ENCODE measurements at places on chromosomes 3 and 15.

GRCh38 chr3:188947401-188948280 is 224.1 kb upstream of the TPRG1 start:
- DNase-seq = peak; percentile 88

DNA sequence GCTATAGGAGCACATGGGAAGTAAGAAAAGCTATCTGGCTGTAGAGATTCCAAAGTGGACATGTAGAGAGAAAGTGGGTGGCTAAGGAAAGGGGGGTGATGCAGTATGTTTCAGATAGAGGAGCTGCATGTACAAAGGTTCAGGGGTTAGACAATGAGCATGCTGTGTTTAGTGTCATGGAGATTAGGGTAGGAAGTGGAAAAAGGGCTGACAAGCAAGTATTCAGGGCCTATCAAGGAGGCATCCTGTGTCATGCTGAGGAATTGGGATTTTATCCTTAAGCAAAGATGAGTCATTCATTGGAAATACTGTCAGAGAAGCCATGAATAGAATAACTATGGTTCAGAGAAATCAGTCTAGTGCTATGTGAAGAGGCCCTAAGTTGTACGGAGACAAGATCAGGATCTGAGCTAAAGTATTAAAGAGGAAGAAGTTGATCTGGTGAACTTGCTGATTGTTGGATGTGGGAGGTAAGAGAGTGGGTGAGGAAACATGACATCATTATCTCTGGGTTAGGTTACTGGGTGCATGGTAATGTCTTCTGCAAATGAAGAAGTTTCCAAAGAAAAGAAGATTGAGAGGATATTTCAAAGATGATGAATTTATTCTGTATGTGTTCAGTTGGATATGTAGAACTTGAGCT is 176.7 kb upstream of the GOLIM4 start:
- DNase-seq = peak; percentile 18

DNA sequence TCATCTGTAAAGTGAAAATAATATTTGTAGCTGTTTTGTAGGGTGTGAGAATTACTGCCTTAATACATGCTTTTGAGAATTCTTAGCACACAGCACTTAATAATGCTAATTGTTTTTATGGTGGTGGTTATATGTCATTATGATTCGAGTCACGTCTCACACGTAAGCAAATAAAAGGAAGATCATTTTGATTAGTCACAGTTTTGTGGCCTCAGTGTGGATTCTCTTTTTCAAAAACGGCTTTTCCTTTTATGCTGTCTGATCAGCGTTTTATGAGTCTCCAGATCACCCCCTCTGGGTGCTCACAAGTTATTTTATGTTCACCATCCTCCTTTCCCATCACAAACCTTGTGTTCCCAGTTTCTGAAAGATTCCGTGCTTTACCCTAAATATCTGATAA is 255.6 kb upstream of the CNTN4 start:
- peak; percentile 1 for DNase-seq

GRCh38 chr15:62085740-62086139 is 19.0 kb downstream of the C2CD4A start:
- DNase-seq = peak; percentile 42

DNA sequence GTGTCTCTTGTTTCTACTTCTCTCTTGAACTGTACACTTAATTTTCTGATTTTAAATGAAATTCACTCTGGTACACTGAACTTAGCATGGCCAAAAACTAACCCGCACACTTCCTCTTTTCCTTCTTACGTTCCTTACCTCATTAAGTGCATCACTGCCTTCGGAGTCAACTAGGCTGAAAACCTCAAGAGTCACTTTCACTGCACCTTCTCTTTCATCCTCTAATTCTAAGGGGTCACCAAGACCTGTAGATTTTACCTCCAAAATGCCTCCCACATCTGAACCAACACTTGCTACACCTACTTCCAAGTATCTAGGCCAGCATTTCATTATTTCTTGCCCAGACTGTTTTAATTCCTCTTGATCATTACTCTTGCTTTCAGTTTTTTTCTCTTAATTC is 6.6 kb downstream of the CBLB start:
- no peak for DNase-seq

DNA sequence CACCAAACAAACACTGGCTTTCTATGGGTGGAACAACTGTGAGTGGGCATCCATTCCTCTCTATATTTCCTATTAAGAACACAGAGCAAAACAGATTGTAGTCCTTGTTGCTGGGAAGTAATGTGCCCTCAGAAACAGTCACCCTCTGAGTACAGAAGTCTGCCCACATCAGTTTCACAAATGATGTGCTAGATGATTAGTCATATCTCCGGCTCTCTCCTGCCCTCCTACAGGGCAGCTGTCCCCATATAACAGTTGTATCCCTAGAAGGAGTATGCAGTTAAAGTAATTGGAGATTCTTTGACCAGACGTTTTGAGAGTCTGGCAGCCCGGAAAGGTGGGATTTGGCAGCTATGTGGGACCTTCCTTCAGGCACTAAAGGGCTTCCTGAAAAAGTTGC is 159.9 kb downstream of the APBA2 start:
- DNase-seq = peak; percentile 58

DNA sequence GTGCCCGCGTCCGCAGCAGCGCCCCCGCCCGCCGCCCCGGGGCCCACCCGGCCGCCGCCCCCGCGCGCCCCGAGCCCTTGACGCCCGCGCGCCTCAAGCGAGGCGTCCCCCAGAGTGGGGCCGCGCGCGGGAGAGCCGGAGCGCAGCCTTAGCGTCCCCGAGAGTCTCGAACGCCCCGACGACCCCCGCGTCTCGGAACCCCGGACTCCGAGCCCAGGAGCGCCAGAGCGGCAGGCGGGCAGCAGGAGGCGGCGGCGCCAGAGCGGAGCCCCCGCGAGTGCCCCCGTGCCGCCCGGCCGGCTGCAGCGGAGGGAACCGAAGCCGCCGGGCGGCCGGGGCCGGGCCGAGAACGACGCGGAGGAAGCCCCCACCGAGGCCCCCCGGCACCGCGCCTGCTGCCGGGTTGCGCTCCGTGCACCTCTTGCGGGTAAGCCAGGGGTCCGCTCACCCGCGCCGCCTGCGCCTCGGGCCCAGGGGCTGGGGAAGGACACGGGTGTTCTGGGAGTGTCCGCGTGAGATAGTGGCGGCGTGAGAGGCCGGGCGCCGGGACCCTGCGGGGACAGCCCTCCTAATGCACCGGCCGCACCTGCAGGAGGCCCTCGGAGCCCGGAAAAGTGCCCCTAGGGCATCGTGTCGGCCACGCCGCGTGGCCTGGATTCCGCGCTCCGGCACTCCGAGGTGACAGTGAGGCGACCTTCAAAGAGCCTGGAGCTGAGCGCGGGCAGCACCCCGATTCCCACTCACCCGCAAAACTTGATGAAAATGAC is 52.0 kb upstream of the ULK4 start:
- DNase-seq = no peak

DNA sequence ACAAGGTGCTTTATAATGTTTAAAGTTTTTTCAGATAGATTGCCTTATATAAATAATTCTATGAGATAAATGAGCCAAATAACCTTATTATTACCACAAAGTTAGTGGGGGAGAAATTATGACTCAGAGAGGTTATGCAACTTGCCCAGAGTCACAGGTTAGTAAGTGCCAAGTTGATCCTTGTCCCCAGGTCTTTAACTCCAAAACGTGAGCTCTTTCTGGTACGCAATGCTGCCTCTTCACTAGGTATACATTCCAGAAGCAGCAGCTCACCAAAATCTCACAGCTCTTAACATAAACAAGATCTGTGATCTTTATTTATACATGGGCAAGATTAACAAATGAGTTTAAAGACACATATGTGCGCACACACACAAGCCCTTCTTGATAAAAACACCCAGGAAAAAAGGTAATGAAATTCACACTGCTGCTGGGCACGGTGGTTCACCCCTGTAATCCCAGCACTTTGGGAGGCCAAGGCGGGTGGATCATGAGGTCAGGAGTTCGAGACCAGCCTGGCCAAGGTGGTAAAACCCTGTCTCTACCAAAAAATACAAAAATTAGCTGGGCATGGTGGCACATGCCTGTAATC is 59.8 kb upstream of the NR2F2 start:
- DNase-seq = no peak

DNA sequence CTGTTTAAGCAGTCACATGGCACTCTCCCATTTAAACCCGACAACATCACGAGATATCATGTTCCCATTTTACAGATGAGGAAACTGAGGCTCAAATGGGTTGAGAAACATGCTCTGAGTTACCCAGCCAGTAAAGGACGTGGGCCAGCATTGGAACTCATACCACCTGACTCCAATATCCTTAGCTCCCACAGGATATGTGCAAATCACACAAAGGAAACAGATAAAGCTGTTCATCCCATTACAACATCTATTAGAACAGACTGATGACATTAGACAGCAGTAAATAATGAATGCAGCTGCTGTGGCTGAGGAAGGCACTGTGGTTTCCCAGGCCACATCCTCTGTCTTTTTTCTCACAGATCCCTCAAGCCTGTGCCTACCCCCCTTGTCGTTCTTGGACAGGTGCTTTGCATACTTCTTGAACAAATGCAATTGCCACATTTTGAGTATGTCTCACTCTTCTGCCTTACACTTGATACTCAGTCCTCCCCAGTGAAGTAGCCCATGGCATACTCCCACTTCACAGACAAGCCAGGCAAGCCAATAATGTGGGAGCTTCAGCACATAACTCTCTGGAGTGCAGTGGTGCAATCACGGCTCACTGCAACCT is 17.7 kb downstream of the FRMD4B start:
- no peak for DNase-seq

DNA sequence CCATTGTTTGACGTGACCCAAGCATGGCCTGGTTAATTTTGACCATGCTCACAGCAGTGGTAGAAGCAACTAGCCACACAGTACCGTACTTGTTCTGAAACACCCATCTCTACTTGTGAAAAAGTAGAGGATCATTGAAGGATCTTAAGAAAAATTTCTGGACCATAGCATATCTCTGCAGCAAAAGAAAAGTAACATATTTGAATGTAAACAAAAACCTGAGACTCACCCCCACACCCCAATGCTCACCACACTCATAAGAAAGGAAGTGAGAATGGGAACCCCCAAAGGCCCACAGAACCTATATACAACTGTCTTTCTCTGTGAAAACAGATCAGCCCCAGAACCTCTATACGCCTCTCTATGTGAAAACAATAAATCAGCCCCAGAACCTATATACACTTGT is 33.8 kb upstream of the TFRC start:
- DNase-seq = no peak

DNA sequence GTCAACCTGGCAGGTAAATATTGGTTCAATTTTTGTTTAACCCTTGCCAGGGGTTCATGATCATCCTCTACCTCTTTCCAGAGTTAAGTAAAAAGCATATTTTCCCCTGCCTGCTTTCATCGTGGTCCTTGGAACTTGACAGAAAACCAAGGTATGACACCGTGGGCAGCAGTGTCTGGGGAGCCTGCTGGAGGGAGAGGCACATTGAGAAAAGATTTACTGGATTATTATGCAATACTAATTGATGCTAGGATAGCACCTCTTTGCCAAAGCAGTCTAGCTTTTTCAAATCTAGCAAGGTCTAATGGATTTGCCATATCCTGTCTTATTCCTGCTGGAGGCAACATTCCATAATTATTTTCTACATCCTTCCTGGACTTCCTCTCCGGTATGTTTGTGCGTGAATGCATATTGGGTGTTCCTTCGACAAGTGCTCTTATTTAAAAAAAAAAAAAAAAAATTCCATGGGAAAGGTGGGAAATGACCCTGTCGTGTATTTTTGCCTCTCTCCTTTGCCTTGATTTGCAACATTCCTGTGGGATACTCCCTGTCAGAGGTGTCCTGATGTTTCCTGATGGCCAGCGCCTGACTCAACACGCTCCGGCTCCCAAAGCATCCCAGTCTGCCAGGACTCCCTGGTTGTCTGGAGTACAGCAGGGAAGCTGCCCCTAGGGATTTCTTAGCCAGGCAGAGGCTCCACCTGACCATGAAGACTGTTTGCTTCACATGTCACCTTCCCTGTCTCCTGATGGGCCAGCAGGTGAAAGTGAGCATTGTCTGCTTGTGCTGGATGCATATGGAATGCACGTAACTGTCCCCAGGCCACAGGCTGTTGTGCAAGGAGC is 6.3 kb downstream of the BHLHE40 start:
- peak; percentile 73 for DNase-seq

DNA sequence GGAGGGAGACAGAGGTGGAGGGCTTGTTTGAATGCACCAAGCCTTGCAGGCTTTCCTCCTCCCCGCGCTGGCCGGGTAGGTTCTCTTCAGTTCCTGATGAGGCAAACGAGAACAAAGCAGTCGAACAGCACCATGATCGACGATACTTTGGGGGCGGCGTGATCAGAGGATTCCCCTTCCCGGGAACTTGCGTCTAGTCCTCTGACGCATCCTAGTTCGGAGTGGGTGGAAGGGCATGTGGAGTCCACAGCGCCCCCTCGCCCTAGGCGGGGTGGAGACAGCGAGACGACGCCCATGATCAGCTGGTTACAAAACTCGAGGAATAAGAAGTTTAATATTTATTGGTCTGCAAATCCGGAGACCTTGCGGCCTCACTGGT is 452 bp upstream of the SV2B start:
- peak; percentile 23 for DNase-seq

GRCh38 chr3:15055019-15055557 is 10.0 kb downstream of the MRPS25 start:
- DNase-seq = peak; percentile 29

- no peak for DNase-seq
These were observed 3.3 kb upstream of the LRTM1 start for GRCh38 chr3:54931182-54931581.

All from fibroblast of skin of back (primary cell).